ENCODE measurements at places on chromosomes 2 and 18. TPM values are rescaled to one million over a fixed set of nuclear protein-coding genes. Genes with fewer than 3 reads are reported as not detected.
A peak's percentile ranks its signal among the peaks of the same experiment; 100 is the strongest.

DNA sequence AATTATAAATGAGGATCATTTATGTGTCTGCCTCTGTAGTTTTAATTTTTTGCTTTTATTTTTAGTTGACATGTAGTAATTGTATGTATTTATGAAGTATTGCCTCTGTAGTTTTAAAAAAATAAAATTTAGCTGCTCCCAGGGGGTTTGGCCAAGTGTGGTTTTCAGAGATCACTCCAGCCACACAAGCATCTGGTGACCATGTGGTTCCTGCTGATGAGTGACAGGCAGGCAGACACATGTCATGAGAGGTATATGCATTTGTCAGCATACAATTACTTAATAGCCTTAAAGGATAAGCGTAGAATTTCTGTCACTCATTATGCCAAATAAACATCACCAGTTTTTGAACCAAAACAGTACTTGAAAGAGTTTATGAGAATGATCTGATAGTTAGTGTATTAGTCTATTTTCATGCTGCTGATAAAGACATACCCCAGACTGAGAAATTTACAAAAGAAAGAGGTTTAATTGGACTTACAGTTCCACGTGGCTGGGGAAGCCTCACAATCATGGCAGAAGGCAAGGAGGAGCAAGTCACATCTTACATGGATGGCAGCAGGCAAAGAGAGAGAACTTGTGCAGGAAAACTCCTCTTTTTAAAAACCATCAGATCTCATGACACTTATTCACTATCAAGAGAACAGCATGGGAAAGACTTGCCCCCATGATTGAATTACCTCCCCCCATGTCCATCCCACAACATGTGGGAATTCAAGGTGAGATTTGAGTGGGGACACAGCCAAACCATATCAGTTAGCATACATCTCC, 29.6 kb downstream of the MREG start:
- H3K27ac ChIP-seq = no peak overlapping the region
- H3K4me1 ChIP-seq = peaks cover 10% of the 10 kb centered on the region
- no peak overlapping the region for H3K4me3 ChIP-seq
- DNase-seq = no peak

DNA sequence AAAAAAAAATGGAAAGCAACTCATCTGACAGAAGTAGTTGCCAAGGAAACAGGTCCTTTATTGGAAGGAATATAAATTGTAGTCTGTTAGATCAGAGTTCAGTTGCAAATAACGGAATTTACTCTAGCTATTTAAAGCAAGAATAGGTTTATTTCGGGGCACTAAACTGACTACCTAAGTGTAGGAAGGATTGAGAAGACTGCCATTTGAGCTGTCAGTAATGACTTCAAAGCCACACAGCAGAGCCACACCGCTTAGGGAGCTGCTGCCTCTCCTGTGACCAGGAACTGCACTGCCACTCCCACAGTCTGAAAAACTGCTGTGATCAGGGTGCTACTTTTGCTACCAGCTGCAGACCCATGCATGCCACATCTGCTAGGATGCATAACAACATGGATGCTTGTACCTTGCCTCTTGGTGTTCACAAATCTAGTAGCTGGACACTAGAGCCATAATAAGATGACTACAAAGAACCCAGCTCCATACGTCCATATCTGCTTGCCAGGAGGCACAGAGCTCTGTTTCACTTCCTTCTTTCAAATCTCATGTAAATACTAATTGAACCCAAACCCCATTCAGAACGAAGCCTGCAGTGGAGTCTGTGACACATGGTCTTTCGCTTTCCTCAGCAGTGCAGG, 2.2 kb downstream of the DSG2 start:
- no peak for DNase-seq
- H3K36me3 ChIP-seq = no peaks in the 10 kb centered on the region
- no peak overlapping the region for H3K4me3 ChIP-seq
- H3K4me1 ChIP-seq = peaks cover 6% of the 10 kb centered on the region

GRCh38 chr2:240998995-240999791, 775 bp downstream of the SNED1 start:
- peaks cover 15% of the 10 kb centered on the region for H3K27me3 ChIP-seq
- H3K4me3 ChIP-seq = no peak overlapping the region
- H3K36me3 ChIP-seq = peaks cover 7% of the 10 kb centered on the region
- no peak overlapping the region for H3K27ac ChIP-seq
- DNase-seq = no peak

The SNORC gene
- 2.1 TPM for total RNA-seq

DNA sequence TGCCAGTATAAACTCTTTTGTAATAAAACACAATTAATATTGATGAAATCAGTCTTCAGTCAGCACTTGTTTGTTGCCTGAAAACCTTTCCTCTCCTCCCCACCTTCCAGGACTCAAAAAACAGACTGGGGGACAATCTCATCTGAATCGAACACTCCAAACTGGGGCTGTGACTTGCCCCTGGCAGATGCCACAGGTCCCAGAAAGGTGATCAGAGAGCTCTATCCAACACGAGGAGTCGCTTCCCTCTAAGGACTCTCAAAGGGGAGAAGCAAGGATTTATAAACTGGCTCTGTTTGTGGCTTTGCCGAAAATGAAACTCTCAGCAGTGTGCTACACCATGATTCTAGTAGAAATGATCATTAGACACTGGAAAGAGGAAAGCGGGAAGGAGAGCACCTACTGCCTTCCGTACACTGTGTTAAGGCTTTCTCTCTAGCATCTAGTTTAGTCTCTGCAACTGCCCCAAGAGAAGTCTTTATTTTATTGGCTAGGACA, 199.2 kb downstream of the TGIF1 start:
- no peak for DNase-seq
- no peaks in the 10 kb centered on the region for H3K36me3 ChIP-seq
- no peak overlapping the region for H3K4me3 ChIP-seq
- H3K4me1 ChIP-seq = peaks cover 17% of the 10 kb centered on the region
- no peaks in the 10 kb centered on the region for H3K27me3 ChIP-seq
- H3K27ac ChIP-seq = no peak overlapping the region

DNA sequence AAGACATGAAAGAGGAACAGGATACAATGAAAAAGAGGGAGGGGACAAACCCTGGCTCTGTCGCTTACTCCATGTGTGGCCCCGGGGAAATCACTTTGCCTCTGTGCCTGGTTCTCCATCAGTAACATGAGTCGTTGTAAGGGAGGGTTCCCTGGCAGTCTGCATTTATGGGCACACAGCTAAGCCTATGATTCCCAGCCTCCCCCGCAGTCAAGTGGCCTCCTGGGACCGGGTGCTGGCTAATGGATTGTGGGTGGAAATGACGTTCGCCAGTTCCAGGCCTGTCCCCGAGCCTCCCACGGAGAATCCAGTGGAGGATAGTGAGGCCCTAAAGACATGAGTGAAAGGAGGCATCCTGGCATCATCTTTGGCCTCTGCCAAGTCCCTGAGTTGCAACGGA, 42.7 kb downstream of the SFXN5 start:
- no peak overlapping the region for H3K4me3 ChIP-seq
- H3K4me1 ChIP-seq = no peaks in the 10 kb centered on the region
- DNase-seq = no peak
- H3K36me3 ChIP-seq = no peaks in the 10 kb centered on the region

- H3K4me1 ChIP-seq = no peaks in the 10 kb centered on the region
- no peak overlapping the region for H3K4me3 ChIP-seq
- no peaks in the 10 kb centered on the region for H3K36me3 ChIP-seq
- no peaks in the 10 kb centered on the region for H3K27me3 ChIP-seq
These were observed 181.3 kb upstream of the ZNF521 start for GRCh38 chr18:25533218-25533617.

The WDSUB1 gene
- total RNA-seq = 6.8 TPM

The LAMA1 gene
- not detected for total RNA-seq

- no peaks in the 10 kb centered on the region for H3K4me1 ChIP-seq
- no peaks in the 10 kb centered on the region for H3K36me3 ChIP-seq
- no peak overlapping the region for H3K4me3 ChIP-seq
- H3K27me3 ChIP-seq = no peaks in the 10 kb centered on the region
- H3K27ac ChIP-seq = no peak overlapping the region
- DNase-seq = no peak
These were observed 1479.8 kb upstream of the ACVR2A start for GRCh38 chr2:146365041-146365440.

DNA sequence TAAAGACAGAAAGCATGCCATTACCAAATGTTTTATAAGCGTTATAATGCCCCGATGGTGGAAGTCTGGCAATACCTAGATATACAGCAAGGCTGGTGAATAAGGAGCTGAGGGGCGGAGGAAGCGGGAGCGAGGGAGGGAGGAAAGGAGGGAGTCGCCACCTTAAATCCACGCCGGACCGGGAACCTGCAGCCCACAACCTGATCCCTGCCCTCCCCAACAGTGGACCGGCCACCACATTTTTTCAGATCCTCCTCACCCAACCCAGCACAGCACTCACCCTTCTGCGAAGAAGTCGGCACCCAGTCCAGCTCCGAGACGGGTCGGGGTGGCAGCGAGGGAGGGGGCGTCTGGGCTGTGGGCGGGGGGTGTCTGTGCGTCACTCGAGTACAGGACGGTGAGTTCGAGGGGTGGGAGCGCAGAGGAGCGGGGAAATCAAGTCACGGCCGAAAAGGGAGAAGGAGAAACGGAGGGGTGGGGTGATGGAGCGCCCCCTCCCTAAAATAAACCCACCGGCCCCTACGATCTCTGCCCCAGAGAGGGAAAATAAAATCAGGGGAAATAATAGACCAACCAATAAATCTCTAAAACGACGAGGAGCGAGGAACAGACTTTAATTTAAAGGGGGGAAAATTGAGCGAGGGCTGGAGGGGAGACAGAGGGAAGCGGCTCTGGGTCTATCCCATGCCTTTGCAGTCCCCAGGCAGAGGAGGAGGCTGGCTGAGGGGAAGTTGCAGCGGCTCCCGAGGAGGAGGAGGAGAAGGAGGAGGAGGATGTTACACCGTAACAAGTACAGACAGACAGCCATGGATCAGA, 96.5 kb upstream of the SERTAD2 start:
- H3K36me3 ChIP-seq = peaks cover 3% of the 10 kb centered on the region
- peak; percentile 57 for DNase-seq
- peaks cover 33% of the 10 kb centered on the region for H3K4me1 ChIP-seq
- peak overlapping the region; percentile 97 for H3K27ac ChIP-seq
- no peaks in the 10 kb centered on the region for H3K27me3 ChIP-seq
- H3K4me3 ChIP-seq = peak overlapping the region; percentile 93

The NYAP2 gene
- not detected for total RNA-seq

Measured in activated CD8-positive, alpha-beta T cell treated with anti-CD3 and anti-CD28 coated beads for 36 hours (primary cell).